ENCODE measurements at places on chromosomes 7 and 10.

DNA sequence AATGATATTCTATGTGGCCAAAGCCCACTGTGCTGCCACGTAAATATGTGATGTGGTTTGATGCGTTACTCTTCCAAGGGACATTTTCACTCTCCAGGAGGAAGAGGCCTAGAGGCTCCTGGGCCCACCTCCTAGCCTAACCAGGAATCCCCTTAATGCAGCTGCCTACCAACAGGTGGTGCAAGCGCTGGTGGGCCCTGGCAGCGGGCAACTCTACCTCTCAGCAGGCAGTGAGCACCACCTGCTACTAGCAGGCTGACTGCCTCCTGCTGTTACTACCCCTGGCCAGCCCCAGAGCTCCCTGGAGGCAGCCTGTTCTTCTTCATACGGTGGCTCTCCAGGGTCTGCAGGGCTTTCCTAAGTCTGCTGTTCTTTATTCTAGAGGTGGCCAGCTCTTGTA, 62.8 kb downstream of the CDH23 start:
- no peak for DNase-seq

GRCh38 chr10:17217631-17218232, 10.3 kb upstream of the VIM start:
- DNase-seq, result no peak

GRCh38 chr7:107386548-107387102, 83.2 kb upstream of the GPR22 start:
- no peak for DNase-seq

DNA sequence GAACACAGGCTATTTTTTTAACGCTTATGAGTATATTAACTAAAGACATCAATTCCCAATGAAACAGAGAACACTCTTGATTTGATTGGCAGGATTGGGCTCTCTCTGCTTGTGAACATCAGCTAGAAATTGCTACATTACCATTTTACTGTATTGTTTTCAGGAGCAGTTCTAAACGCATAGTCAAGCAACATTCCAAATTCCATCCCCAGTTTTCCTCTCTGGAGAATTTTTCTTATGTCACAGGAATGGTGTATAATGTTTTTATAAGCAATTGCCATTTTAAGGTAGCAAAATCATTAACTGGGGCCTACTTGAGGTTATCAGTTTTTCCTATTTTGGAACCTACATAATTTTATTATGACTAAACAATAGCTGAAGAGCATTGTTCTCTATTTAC, 276.9 kb upstream of the LRRN3 start:
- DNase-seq, result no peak

DNA sequence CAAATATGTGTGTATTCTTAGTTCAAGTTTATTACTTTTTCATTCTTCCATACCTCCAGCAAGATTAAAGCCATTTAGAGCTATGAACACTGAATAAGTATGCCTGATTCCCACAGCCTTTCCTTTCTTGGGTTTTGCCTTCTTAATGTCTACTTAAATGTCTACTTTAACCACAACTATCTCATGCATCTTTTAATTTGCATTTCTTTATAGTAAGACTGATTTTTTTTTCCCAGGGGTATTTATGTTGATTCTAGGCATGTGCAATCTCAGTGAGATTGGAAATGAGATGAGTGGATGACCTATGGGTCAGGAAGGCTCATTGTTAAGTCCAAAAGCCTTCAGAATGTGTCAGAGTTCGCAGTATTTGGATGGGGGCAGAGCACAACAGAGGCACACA, 3.6 kb downstream of the PCBD1 start:
- no peak for DNase-seq

DNA sequence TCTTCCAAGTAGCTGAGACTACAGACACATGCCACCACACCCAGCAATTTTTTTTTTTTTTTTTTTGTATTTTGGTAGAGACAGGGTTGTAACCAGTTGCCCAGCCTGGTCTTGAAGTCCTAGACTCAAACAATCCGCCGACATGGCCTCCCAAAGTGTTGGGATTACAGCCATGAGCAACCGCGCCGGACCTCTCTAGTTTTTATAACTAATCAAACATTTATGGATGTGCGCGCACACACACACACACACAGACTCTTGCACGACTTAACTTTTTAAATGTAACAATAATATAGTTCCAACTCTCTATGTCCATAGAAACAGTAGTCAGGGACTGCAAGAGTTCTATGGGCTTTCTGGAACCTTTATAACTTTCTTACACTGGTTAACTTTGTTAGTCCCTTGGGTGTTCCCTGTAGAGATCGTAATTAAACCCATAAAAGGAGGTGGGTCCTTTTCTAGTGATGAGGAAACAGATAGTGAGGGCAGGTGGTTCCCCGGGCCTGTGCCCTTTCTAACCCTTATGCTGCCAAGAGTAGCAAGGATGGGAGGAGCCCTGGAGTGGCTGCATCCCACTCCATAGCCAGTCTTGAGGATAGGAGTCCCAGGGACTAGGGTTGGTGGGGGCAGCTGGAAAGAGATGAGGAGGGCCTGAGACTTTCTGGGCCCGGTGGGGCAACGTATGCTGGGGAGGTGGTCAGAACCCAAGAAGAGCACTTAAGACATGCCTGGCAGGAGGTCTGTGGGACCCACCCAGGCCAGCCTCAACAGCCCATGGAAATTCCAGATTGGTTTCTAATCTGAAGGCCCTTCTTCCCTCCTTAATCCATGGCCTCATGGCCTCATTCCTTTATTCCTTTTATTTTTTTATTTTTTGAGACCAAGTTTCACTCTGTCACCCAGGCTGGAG, 8.6 kb downstream of the MARVELD1 start:
- no peak for DNase-seq

- DNase-seq, result no peak
These were observed 308.1 kb downstream of the SFMBT2 start for GRCh38 chr10:7102557-7103349.

DNA sequence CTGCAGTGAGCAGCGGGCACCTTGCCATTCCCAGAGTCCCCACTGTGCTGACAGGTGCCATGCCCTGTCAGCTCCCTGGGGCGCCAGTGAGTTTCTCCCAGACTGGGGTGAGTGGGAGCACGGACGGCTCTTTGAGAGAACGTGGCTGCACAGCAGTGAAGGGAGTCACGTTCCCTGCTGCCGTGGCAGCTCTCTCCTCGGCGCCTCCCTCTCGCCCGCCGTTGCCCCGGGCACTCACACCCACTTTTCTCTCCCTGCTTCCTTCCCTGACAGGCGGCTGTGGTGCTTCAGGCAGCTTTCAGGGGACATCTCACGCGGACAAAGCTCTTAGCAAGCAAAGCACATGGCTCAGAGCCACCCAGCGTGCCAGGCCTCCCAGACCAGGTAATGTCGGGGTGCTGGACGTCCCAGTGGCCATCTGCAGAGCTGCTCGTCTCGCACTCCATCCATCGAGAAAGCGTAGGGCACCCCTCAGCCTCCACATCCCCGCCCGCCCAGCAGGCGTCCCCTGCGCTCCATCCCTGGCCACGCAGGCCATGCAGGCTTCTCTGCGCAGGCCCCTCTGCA, 27.1 kb upstream of the TTYH3 start:
- DNase-seq, result no peak

- DNase-seq, result no peak
These were observed 15.1 kb downstream of the FXYD4 start for GRCh38 chr10:43386549-43386948.

DNA sequence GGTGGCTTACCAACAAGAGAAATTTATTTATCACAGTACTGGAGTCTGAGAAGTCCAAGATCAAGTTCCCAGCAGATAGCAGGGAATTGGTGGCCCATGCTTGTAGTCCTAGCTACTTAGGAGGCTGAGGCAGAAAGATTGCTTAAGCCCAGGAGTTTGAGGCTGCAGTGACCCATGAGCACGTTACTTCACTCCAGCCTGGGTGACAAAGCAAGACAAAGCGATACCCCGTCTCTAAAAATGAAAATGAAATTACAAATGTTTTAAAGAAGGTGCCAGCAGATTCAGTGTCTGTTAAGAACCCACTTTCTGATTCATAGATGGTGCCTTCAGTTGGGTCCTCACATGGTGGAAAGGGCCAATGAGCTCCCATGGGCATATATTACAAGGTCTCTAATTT, 20.6 kb upstream of the ARHGAP12 start:
- no peak for DNase-seq

GRCh38 chr10:3714531-3714930, 70.5 kb downstream of the KLF6 start:
- DNase-seq, result no peak

DNA sequence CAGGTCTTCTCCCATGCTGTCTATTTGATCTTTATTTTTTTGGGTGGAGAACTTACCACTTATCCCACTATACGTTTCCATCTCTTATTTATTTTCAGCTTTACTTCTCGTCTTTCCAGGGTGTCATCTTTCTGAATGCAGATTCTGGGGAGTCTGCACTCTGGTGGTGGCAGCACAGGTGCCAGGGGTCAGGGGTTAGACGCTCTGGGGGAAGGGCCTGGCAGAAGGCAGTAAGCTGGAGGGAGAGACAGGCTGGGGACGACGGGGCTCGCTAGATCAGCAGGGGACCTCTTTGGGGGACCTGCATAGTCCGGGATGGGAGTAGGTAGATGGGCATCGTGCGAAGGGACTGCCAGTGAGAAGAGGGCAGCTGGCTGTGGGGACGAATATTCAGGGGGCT, 22.3 kb downstream of the CHST12 start:
- DNase-seq, result no peak

DNA sequence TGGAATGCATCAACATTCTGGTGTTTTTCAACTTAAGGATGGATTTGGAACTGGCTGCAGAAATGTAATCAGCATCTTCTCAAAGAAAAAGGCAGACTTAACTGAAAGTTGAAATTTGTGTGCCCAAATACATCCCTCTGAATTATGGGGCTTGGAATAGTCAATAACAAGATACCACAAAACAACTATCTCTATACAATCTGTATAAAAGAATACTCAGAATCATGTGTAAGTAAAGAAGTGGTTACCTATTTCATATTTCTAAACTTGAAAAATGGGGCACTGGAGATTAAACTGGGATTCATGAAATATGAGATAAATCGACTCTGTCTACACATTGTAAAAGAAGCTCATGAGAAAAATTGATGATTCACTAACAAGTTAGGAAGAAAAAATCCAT, 6.2 kb upstream of the COL1A2 start:
- no peak for DNase-seq

DNA sequence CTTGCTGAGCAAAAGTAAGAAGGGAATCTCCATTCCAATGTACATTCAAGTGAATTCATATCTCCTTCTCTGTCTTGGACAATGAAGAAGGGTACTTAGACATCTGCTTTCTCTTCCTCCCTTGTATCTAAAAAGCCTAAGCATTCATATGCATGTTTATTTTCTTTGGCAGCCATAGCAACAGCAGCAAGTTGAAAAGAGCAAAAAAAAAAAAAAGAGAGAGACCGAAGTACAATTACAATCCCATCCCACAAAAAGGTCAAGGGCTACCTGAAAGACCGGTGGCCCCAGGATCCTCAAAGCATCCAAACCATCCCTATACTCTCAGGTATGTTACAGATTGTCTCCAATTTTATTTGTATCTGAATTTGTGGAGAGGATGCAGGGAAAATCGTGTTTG, 4.1 kb downstream of the OR2F1 start:
- no peak for DNase-seq

DNA sequence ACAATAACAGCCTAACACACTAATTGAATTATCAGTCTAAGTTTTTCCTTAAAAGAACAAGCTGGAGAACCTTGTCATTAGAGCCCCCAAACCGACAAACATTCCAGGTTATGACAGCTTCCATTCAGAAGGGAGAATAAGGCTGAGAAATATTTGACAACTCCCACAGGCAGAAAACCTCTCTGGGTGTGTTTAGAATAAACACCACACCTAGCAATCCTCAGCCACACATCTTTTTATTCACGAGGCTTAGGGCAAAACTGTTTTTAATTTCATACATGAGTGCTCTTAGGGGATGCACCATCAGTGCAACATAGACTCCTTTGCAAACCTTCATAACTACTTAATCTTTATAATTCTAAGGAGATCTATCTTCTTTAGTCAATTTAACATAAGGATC, 24.2 kb downstream of the STN1 start:
- no peak for DNase-seq

GRCh38 chr10:75492173-75492925, 60.9 kb downstream of the LRMDA start:
- DNase-seq, result peak; percentile 43

- no peak for DNase-seq
These were observed 23.2 kb upstream of the FGL2 start for GRCh38 chr7:77222819-77223218.

DNA sequence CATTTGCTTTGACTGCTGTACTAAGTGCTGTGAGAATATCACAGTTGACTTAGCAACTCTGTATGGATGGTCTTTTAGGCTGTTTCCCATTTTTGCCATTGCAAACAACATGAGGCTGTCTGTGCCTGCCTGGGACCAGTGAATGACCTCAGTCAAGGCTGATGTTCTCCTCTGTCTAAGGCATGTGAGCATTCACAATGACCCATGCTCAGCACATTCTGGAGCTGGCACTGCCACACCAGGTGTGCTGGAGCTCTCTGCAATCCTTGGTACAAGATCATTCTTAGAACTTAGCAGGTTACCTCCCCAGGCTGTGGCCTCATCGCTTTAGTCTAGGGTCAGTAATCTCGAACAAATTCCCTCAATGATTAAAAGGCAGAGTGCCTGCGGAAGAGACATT, 61.9 kb downstream of the SH3PXD2A start:
- DNase-seq, result no peak

DNA sequence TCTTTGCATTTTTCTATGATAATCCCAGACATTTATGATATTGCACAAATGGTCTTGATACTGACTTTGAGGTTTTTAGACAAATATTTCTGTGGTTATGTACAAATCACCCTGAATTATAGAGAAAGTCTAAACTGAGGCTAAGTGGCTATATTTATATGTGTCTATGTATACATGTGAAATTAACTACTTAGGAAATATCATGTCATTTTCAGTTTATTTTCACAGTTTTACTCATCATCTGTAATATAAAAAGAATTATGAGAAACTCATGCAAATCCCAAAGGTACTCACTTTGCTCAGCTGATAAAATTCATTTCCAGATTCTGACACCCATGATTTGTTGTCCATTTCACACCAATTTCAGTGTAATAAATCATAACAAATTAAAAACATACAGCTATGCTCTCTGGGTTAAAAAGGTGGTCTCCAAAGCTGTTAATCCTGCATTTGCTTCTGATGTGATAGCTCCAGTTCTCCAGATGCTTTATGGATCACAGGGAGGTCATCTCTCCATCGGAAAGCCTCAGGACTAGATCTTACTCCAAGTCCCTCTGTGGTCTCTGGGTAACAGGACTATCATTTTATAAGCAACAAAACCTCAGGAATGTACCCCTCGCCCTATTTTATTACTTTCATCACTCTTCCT, 673.9 kb downstream of the PARD3 start:
- DNase-seq, result no peak

Data from COLO829 (cell line).